Foreskin keratinocyte (primary cell): ENCODE measurements at places on chromosomes 3 and 15. TPM values are rescaled to one million over a fixed set of nuclear protein-coding genes. Genes with fewer than 3 reads are reported as not detected.
A peak's percentile ranks its signal among the peaks of the same experiment; 100 is the strongest.

GRCh38 chr3:32320080-32320479 lies 71.6 kb upstream of the CMTM7 start:
- no peak for DNase-seq

DNA sequence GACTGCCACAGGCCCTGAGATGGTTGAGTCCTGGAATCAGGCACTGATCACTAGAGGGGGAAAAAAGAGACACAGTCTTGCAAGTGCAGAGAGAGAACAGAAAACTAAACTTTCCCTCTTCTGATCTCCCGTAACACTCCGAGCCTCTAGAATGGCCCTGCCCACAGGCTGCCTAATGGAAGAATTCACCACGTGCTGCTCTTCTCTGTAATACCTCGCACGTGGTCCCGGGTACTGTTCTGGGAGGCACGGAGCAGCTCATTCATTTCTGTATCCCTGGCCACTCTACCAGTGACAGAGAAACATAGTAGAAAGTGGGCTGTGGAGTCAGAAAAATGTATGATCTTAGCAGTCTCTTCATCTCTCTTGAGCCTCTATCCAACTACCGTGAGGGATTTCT lies 30.4 kb downstream of the VGLL4 start:
- no peak for DNase-seq

DNA sequence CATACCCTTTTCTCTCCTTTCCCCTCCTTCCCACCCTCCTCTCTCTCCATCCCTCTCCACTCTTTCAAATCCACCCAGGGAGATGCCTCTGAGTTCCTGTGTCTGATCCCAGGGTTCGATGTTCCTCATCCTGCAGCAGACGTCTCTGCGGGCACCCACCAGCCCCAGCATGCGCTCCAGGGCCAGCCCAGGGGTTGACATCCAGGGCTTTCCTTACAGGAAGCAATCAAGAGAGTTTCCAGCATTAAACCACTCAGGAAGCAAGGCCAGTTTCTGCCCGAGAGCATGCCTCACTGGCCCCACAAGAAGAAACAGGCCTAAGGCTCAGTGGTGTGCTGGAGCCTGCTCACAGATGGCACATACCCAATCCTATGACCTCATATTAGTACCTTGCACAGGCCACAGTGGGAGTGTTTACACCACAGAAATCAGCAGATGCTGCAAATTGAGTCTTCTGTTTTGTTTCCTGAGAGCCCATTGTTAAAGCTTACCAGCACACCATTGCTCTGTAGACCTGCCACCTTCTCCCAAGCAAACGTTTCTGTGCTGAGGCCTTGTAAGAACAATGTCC lies 13.2 kb downstream of the SLC6A1 start:
- peak; percentile 91 for DNase-seq

Gene EXOG
- total RNA-seq = 9.2 and 9.3 TPM in 2 replicates

Gene SYNPR
- total RNA-seq = not detected in 2 replicates

Gene SLC28A2
- total RNA-seq = not detected in 2 replicates

Gene RHCG
- 0.54 and 0.56 TPM in 2 replicates for total RNA-seq

Gene SKIC8
- total RNA-seq = 58.8 and 64.0 TPM in 2 replicates

Gene CLDN18
- not detected in 2 replicates for total RNA-seq

Gene THAP10
- total RNA-seq = 3.1 and 3.7 TPM in 2 replicates

Gene SLC24A5
- total RNA-seq = not detected in 2 replicates

Gene MCTP2
- total RNA-seq = 13.4 and 14.5 TPM in 2 replicates

Gene CILP
- total RNA-seq = not detected in 2 replicates

Gene SLC12A1
- not detected in 2 replicates for total RNA-seq
